GM12864 (cell line): ENCODE measurements at places on chromosomes 1 and 21.

DNA sequence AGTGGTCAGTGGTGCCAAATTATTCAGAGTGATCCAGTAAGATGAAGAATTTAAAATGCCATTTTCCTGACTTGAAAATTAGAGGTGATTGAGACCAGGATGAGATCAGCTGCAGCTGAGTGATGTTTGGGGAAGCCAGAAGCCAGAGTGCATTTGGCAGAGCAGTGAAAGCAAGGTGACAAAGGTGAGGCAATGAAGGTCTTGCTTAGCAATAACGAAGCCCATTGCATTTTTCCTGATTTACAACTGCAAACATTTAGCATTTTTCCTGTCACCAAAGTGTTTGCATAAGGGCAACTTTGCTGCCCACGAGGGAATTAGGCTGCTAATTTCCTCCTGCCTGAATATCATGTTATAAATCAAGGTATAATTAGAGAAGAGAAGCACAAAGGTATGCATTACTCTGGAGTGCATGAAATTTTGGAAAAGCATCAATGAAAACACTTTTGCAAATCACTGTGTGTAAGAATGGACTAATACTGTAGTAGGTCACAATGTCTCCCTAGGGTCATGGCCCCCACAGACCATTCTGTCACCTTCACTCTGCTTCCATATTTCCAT lies 188.2 kb upstream of the LYPLAL1 start:
- no peak for DNase-seq

- no peak for DNase-seq
Measured at GRCh38 chr1:205849619-205850355, at the start of gene PM20D1. TSS of gene PM20D1 (minus strand) at chr1:205850132. CDS start at chr1:205850072, 60 bp downstream.

GRCh38 chr1:217088521-217089284 lies 365.5 kb upstream of the ESRRG start:
- DNase-seq: no peak

GRCh38 chr1:9835404-9835757 lies 11.6 kb upstream of the CLSTN1 start:
- no peak for DNase-seq

DNA sequence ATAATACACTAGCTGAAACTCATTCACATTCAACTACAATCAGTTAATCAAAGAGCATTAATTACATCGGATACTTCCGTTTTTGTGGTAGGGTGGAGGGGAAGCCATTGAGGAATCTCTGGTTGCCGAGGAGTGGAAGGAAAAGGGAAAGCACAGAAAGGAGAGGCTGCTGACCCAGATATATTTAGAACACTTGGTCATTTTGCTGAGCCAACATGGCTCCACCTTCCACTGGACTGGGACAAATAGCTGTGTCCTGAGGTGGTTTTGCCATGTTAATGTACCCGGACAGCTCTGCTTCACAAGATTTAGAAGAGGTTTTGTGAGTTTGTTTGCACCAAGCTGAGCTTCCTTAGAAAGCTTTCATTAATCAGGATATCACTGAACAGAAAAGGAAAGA lies 26.2 kb downstream of the ASTN1 start:
- DNase-seq: no peak

DNA sequence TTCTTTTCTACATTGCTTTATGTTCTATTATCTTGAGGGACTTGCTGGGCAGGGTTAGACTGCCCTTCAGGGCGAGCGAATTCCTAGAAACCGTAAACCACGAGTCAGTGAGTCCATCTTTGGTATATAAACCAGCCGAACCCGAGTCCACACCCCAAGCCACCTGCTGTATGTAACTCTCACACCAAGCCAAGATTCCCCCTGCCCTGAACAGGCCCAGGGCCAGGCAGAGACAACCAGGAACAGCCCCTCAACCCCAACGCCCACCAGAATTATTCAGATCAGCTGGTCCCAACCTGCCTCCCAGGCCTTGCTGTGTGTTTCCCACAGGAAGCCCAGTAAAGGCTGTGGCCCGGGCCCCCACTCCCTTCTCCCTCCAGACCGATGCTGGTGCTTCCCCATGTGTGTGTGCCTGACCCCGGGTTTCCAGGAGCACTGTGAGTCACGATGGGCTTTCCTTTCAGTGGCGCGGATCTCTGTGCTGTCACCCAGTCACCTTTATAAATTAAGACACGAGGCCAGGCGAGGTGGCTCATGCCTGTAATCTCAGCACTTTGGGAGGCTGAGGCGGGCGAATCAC lies 17.1 kb downstream of the KIF17 start:
- no peak for DNase-seq

- no peak for DNase-seq
Measured at GRCh38 chr1:176101951-176102642, 105.0 kb downstream of the COP1 start.

DNA sequence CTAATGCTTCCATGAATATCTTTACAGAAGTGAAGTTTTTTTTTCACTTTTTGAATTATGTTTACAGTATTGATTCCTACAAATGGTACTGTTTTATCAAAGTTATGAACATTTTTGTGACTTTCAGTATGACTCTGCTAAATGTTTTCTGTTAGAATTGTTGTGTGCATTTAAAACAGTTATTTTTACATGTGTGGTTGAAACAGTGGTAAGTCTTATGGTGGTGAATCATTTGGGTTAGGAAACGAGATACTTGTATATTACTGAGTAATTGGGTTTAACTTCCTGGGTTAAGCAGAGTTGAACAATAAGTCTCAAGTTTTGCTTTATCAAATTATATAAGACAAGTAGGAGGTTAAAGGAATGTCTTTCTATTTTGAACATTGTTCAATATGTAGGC lies 66.8 kb downstream of the VPS13D start:
- DNase-seq: peak; percentile 16

DNA sequence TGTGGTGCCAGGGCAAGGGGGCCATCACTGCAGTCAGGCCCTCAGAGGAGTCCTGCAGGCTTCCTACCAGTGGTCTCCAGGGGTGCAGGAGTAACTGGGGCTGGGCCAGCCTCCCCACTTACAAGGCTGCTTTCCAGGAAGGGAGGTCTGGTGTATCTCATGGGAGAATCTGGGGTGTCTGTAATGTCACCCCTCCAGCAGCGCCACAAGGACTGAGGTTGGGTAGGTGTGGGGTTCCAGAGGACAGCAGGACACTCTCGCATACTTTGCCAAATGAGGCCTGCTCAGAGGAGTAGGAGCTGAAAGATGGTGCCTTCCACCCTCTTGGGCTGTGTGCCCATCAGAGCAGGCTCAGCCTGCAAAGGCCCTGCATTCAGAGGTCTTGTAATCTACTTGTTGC lies 46.9 kb downstream of the TNNT2 start:
- no peak for DNase-seq

GRCh38 chr1:96259399-96259798 lies 462.2 kb upstream of the PTBP2 start:
- no peak for DNase-seq

- no peak for DNase-seq
Measured at GRCh38 chr1:153343040-153343681, 5.5 kb downstream of the PGLYRP4 start.

DNA sequence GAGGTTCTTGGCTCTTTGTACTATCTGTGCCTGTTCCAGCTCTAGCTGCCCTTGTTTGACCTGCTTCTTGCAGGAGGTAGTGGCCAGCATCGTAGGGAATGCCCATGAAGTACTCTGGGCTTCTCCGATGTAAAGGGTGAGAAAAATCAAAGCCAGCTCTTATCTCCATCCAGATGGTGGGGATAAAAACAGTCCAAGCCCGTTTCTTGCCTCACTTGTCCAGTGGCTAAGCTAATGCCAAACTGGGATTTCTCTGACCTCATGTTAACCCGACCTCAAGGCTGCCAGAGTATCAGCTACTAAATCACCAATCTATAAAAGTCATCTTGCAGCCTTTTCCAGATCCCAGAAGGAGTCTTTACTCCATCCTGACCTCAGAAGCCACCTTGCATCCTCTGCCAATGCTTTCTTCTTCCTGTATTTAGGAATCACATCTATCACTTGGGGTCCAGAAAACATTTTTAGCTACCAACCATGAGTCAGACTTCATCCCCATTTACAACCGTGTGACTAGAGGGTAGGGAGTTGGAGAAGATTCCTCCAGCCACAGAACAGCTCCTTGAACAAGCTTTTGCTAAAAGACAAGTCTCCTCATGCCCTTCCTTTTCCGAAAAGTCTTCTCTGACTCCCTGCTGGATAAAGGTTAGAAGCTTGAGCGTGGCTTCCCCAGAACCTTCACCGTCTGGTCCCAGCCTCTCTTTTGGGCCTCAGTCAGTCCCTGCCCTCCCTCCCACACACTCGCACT lies 35.9 kb downstream of the KCNC4 start:
- DNase-seq: no peak

DNA sequence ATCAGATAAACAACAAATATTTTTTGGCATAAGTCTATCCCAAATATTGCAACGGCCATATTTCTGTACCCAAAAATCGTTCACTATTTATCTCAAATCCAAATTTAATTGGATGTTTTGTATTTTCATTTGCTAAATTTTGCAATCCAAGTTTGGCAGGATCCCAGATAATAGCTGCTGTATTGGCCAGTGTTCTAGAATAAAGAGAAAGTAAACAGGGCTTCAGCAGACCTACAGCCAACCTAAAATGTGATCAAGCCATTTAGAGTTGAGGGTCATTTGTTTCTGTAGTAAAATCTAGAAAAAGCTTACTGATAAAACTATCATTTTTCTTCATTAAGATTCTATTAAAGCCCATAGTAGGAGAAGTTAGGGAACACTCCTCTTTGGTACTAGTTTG lies 506.6 kb upstream of the PTBP2 start:
- no peak for DNase-seq

- no peak for DNase-seq
Measured at GRCh38 chr1:248046536-248046935, at the start of gene OR2L3. TSS of gene OR2L3 (plus strand) at chr1:248046836. CDS start at chr1:248060682, 13,846 bp downstream.

DNA sequence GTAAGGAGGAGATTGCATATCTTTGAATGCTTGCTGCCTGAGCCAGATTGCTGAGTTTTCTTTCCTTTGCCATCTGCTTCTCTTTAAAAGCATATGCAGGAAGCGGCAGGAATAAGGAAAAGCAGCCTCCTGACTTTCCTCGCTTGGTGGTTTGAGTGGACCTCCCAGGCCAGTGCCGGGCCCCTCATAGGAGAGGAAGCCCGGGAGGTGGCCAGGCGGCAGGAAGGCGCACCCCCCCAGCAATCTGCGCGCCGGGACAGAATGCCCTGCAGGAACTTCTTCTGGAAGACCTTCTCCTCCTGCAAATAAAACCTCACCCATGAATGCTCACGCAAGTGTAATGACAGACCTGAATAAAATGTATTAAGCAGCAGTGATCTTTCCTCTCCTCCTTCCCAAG lies 1.5 kb downstream of the CORT start:
- no peak for DNase-seq

- no peak for DNase-seq
Measured at GRCh38 chr1:18007391-18008041, 100.1 kb upstream of the IGSF21 start.

GRCh38 chr1:119787776-119788175 lies 19.1 kb upstream of the HMGCS2 start:
- DNase-seq: no peak

- no peak for DNase-seq
Measured at GRCh38 chr1:62228136-62228882, 33.7 kb downstream of the L1TD1 start.

DNA sequence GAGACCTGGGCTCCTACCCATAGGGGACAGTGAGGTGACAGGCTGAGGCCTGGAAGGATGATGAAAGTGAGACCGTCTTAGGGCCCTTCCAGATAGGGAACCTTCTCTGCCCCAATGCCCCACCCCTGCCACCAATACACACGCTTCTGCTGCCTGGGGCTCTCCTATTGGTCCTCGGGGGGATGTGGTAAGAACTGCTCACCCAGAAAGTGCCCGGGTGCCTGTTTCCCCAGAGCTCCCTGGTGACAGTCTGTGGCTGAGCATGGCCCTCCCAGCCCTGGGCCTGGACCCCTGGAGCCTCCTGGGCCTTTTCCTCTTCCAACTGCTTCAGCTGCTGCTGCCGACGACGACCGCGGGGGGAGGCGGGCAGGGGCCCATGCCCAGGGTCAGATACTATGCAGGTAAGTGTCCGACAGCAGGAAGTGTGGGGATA lies 948 bp downstream of the SEMA4A start:
- DNase-seq: peak; percentile 86

DNA sequence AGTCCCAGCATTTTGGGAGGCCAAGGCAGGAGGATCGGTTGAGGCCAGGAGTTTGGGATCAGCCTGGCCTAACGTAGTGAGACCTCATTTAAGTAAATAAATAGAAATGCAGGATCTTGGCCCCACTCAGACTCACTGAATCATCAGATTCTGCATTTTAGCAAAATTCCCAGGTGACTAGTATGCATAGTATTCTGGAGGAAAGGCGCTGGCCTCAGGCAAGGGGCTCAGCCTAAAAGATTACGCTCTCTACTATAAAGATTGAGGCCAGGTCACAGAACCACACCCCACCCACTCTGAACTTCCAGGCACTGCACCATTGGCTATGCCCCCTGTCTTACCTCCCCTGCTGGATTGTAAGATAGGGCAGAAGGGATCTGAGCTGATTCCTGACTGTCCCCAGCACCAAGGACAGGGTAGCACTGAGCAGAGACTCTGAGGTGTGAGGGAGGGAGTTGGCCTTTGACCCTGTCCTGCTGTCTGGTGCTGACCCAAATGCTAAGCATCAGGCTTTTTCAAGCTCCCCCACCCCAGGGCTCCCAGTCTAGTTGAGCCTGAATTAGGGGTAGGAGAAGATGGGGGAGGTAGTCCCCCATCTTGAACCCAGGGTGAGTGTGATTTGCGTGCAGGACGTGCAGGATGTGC lies 2.7 kb downstream of the FOXE3 start:
- no peak for DNase-seq

- DNase-seq: no peak
Measured at GRCh38 chr21:27021046-27021445, 54.2 kb upstream of the ADAMTS5 start.

- no peak for DNase-seq
Measured at GRCh38 chr1:61498342-61498741, 226.6 kb downstream of the TM2D1 start.

GRCh38 chr1:232260861-232261260 lies 369.1 kb downstream of the SIPA1L2 start:
- no peak for DNase-seq

DNA sequence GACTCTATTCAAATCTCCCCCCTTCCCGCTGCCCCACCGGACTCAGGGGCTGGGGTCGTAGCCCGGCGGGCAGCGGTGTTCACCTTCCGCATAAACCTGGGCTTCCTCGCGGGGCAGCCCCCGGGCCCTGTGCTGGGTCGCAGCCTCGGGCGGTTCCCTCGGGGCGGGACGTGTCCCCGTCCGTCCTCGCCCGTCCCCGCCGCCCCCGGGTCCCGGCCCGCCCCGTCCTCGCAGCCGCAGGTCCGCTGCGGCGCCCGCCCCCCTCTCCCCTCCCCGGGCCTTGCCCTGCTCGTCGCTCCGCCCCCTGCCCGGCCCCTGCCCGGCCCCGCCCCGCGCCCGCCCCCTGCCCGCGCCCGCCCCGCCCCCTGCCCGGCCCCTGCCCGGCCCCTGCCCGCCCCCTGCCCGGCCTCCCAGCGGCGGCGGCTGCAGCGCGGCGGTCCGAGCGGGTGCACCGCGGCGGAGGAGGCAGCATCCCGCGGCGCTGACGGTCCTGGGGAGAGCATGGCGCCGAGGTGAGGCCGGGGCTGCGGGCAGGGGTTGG lies at the start of gene COL18A1:
Gene COL18A1, plus strand, starts transcription at position 436 of the 541 bp plus-strand sequence. Its CDS starts 66 bp downstream, at position 502.
- no peak for DNase-seq

DNA sequence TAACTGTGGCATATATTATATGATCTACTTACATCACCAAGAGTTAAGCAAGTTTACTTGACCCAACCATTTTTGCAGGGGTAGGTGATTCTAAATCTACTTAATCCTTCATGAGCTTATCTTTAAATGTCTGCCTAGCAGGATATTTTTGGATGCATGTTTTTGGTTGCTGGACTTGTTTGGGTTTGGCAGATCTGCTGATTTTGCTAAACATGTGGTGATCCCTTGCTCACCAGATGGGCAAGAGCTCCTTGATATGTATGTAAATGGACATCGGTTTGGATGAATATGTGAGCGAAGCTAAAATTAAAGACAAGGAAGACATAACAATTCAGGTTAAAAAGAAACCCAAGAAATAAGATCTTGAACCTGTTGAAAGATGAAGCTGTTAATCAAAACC lies 36.7 kb downstream of the FMN2 start:
- no peak for DNase-seq
